GM13976 (cell line): ENCODE measurements at places on chromosomes 5 and 9.
A peak's percentile ranks its signal among the peaks of the same experiment; 100 is the strongest.

DNA sequence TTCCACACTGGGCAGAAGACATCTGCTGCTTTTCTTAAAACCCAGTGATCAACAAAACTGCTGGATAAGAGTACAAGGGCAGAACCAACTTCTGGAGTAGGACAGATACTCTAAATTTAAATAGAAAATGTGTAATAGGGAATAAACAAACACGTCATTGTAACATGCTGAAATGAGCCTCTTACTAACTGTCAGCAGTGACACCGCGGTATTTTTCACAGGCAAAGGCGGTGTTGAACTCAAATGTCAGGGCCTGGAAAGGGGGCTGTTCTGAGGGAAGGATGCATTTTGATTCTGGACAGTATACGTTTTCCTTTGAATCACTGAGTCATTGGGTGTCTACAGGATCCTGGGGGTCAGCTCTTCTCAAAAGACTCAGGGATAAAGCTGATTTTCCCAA, 73.5 kb downstream of the OTULIN start:
- DNase-seq, result no peak

DNA sequence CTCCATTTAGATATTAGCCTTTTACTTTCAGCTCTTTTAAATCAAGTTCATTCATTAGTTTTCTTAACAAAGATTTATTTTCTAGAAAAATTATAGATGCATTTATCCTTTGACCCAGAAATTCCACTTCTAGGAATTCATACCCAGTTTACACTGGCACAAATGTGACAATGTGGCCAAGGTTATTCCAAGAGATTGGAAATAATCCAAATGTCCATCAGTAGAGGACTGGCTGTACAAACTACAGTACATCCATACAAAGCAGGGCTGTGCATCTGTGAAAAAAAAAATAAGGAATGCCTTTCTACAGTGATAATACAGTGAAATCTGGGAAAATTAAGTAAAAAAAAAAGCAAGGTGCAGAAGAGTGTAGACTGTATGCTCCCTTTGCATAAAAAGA, 149.2 kb downstream of the GABBR2 start:
- DNase-seq, result no peak

GRCh38 chr5:25345240-25345771, 700.5 kb upstream of the CDH10 start:
- DNase-seq, result no peak

- no peak for DNase-seq
Measured at GRCh38 chr9:69097064-69097463, 61.5 kb downstream of the FXN start.

DNA sequence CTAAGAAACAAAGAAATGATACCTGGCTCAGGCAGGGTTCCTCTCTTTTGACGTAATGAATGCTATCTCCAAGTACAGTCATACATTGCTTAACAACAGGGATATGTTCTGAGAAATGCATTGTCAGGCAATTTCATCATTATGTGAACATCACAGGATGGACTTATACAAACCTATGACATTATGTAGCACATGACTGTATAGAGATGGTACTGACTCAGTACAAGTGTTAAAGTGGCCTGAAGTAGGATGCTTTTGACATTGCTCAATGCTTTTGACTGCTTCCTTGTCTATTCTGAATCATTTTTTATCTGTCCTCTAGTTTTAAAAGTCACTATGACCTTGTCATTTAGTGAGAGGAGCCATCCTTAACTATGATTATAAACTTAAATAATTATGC, 147.6 kb downstream of the NR2F1-AS1 start:
- no peak for DNase-seq

- DNase-seq, result peak; percentile 8
Measured at GRCh38 chr5:57650360-57651069, 167.9 kb upstream of the ACTBL2 start.

- no peak for DNase-seq
Measured at GRCh38 chr5:102858808-102859207, 103.7 kb downstream of the PAM start.
